ENCODE measurements at places on chromosomes 4 and X.

DNA sequence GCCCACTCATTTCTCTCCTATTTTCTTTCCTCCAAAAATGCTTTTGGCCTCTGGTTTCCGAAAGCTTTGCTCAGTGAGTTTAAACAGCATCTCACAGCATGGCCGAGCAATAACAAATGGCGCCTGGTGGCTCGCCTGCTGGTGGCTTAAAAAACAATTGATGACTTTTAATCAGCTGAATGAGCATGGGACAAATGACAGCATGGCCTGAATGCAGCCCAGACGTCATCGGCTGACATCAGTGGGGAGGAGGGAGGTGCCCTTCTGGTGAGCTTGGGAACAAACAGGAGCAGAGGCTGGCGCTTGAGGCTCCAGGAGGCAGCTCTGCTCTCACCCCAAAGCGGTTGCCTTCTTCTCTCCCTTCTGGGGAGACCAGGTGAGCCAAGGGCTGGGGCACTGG lies 286.4 kb downstream of the BCOR start:
- no peak for DNase-seq

DNA sequence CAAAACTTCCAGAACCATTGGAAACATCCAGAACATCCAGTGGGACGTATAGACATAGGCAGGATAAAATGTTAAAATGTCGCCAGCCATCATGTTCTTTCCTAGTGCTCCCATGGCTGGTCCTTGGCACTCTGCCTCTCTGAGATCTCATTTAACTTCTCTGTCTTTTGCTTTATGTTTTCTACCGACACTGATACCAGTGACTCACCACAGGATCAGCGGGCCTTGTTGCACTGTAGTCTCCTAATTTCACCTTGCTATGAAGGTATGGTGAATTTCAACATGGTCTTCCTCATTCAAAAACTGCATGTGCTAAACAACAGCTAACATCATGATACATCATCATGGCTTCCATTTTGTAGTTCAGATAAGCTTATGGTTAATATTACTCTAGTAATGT lies 521.0 kb upstream of the IGFBP7 start:
- DNase-seq: no peak

DNA sequence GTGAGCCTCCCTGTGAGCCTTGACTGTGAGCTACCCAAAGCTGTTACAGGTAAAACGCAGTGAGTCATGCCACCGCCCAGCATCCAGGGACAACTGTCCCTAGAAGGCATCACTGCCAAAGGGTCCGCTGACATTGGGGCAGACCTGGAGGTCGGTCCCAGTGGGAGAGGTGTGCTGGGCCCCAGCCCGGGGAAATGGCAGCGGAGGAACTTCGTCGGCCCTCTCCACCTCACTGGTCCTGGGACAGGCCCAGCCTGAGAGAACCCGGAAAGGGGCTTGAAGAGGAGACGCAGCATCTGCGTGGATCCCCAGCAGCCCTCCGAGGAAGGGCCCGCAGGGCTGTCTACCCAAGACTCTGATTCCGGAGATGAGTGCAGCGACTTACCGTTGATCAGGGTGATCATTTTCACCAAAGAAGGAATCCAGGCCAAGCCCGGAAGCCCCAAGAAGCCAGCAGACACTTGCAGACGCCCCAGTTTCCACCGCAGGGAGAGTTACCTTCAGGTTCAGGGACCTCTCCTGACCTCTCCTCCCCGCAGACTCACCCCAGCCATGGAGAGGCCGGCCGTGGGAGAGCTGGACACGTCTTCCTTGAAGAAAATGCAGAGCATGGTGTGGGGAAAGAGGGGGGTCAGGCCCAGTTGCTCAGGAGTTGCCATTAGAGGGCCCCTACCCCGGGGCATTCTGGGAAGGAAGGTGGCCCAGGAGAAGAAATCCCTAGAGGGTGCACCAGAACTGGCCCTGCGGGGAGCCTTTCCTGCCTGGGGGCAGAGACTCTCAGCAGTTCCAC lies 51.2 kb downstream of the CXorf49B start:
- no peak for DNase-seq

- no peak for DNase-seq
These were observed 33.5 kb downstream of the HTRA3 start for GRCh38 chr4:8303081-8303480.

- DNase-seq: no peak
These were observed 39.5 kb downstream of the HADH start for GRCh38 chr4:108029016-108029720.

GRCh38 chr4:155505321-155505720 lies 128.6 kb upstream of the MAP9 start:
- DNase-seq: no peak

- no peak for DNase-seq
These were observed 12.5 kb downstream of the BLOC1S4 start for GRCh38 chr4:6728320-6729029.

- DNase-seq: peak; percentile 73
These were observed 126.7 kb upstream of the MBNL3 start for GRCh38 chrX:132615391-132616131.

- DNase-seq: no peak
These were observed 376.3 kb upstream of the LCORL start for GRCh38 chr4:18397681-18398390.
